NCI-H524 treated with DMSO at 0.1 percent for 48 hours (cell line): ENCODE measurements at places on chromosomes 2 and 18.

GRCh38 chr2:203706403-203706802 lies at the start of gene CD28:
TSS of gene CD28 (plus strand) at chr2:203706639. CDS start at chr2:203706697, 58 bp downstream.
- no peak for DNase-seq

GRCh38 chr2:27291865-27292264 lies 9.6 kb downstream of the TRIM54 start:
- DNase-seq: no peak

GRCh38 chr2:6211236-6211635 lies 519.1 kb downstream of the SOX11 start:
- no peak for DNase-seq

DNA sequence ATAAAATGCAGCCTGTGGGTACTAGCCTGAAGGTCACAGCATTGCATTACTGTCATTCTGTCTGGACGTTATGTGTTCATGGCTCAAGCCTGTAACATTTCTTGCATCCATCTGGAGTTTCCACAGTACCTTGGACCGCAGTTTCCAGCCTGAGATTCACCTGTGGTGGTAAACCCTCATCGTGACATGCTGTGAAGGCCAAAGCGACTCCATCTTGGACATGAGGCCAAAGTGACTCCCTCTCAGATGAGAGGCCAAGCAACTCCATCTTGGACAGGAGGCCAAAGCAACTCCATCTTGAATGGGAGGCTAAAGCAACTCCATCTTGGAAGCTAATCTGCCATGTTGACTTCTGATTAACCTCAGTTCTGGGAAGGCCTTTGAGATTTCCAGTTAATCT lies 257.7 kb upstream of the MYT1L start:
- no peak for DNase-seq

DNA sequence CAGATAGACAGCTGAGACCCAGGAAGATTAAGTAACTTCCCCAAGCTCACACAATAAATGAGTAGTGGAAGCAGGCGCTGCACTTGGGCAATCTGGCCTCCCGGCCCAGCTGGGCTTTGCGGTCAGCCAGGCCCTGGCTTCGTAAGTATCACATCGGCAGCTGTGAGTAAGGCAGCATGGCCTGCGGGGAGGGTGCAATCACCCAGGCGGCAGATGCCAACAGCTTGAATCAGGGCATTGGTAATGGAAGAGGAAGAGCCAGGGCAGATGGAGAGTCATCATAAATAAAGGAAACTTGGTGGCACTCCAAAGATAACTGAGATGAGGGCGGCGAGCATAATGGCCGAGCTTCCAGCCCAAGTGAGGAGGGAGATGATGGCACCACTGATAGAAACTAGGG lies 217.9 kb upstream of the PID1 start:
- peak; percentile 76 for DNase-seq

DNA sequence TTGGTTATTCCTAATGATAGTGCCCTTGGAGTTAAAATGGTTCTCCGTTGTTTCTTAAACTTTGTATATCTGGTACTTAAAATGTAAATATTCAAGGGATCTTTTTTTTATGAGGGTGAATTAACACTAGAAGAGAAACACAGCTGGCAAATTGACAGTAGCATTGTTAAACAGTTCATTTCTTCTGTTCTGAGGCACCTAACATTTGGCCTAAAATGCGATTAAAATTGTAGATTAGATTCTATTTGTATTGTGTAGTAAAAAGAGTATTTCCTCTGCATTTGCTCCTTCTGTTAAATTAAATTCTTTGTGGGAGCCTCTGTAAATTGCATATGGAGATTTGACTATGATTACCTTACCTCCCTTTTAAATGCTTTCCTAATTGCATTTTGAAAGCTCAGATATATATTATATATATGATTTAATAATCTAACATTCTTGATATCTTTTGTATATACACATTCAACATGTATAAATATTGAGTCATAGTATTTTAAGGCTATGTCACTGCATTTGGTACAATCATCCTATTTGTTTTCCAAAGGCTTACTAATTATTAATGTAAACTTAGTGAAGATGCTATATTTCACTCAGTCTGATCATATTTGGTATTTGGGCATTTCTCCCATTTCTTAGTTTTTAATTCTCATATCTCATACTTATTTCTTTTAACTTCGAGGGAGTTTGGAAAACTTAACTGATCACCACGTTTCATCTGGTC lies 124.4 kb downstream of the AGPS start:
- DNase-seq: no peak

DNA sequence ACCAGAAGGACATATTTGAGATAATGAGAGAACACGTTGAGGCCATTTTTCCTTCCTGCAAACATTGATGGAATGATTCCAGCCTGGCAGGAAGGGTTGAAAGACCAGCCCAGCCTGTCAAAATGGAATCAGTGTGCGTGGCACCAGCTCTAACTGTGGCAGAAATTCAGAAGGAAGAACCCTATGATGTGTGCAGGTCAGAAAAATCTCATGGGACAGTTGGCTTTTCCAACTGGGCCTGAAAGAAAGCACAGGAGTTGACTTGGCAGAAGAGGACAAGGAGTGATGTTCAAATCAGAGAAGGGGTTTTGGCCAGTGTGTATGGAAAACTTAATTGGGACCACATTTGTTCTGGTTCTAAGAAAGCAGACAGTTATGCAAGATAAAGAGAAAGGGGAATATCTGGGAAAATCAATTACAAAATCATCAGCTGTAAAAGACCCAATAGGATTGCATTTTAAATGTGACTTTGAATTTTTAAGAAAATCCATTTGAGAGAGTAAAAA lies 192.8 kb upstream of the PID1 start:
- no peak for DNase-seq

DNA sequence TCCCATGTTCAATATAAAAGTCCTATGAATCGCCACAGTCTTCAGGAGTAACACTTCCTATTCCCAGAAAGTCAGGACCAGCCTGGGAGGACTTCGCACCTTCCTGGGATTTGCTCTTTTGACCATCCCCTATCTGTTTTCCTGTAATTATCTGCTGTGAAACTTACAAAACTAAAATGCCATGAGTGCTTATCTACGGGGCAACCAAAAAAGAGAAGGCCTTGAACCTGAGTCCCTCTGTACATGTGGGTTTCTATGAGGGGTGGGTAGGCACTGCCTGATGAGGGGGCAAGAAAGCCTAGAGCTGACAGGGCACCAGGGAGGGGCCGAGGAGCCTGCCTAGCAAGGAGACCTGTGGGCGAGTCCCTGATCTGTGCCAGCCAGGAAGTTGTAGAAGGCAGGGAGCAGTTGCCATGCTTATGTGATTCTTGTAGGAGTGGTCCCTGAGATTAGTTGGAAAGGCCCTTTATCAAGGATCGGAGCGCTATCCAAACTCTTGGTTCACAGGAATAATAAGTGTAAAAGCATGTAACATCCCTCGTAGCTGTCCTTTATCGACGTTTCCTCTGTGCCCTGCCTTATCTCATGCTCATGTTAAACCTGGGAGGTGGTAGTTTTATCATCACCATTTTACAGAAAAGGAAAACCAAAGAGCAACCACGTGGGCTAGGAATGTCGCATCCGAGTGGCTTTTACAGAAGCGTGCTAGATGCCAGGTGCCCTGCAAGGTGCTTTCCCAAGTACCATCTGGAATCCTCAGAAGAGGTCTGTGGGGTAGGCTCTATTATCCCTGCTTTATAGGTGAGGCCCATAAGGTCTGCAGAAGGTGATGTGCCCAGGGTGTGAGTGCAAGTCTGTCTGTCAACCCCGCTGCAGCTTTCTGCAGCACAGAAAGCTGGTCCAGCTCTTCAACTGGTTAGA lies 111.8 kb downstream of the B3GNT2 start:
- DNase-seq: no peak

GRCh38 chr2:75846683-75847190 lies 136.0 kb upstream of the GCFC2 start:
- no peak for DNase-seq

DNA sequence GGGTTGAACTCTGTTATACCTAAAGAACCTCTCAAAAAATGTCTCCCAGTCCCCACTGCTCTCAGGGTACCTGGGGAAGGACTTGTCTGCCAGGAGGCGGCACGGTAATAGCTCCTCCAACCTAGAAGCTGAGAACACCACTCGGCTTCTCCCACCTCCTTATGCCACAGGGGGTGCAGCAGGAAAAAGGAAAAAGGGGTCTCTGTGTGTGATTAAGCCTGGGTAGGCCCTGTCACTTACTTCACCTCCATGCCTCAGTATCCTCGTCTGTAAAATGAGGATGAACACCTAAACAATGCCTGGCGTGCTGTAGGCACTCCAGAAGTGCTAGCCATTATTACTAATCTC lies 76.6 kb downstream of the EMX1 start:
- no peak for DNase-seq

- no peak for DNase-seq
These were observed 97.0 kb upstream of the NCK2 start for GRCh38 chr2:105647731-105648130.

- DNase-seq: no peak
These were observed 47.7 kb downstream of the ACKR3 start for GRCh38 chr2:236617221-236617737.

- DNase-seq: no peak
These were observed 86.5 kb downstream of the LRP2 start for GRCh38 chr2:169275696-169276444.

GRCh38 chr2:66437109-66437690 lies 2.3 kb downstream of the MEIS1 start:
- DNase-seq: no peak

GRCh38 chr2:11743366-11743765 lies 3.1 kb upstream of the LPIN1 start:
- no peak for DNase-seq

DNA sequence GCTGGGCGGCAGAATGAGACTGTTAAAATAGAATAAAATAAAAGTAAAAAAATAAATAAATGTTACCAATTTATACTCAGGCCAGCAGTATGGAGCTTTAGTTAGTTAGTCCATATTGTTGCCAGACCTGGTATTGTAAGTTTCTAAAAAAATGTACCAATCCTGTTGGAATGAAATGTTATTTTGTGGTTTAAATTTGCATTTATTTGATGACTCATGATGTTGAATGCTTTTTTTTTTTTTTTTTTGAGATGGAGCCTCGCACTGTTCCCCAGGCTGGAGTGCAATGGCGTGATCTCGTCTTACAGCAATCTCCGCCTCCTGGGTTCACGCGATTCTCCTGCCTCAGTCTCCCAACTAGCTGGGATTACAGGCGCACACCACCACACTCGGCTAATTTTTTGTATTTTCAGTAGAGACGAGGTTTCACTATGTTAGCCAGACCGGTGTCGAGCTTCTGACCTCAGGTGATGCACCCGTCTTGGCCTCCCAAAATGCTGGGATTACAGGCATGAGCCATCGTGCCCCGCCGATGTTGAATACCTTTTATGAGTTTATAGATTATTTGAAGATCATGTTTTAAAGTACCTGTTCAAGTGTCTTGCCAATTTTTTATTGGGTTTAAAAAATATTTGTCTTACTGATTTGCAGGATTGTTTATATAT lies 5.7 kb upstream of the PTPRN start:
- DNase-seq: no peak

GRCh38 chr2:86622519-86623042 lies 1.1 kb downstream of the RNF103 start:
- DNase-seq: no peak

GRCh38 chr2:10371441-10372196 lies 68.9 kb downstream of the HPCAL1 start:
- DNase-seq: no peak

- DNase-seq: no peak
These were observed 24.0 kb upstream of the ITGB6 start for GRCh38 chr2:160224060-160224459.

DNA sequence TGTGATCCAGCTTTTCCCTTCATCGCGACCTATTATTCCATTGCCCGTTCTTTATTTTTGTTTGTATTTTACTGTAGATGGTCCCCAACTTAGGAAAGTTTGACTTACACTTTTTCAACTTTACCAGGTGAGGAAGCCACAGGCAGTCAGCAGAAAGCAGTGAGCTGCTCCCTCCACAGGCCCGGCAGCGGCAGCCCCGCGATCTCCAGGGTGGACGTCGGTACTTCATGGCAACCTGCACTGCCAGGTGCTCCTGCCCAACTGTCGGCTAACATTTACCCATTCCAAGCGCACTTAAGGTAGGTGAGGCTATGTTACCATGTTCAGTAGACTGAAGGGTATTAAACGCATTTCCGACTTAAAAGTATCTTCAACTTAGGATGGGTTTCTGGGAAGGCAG lies 12.8 kb downstream of the ZNF516 start:
- DNase-seq: no peak

- no peak for DNase-seq
These were observed 43.6 kb downstream of the QPCT start for GRCh38 chr2:37388074-37388473.

GRCh38 chr2:189379287-189379630 lies 62.0 kb upstream of the WDR75 start:
- DNase-seq: no peak

- no peak for DNase-seq
These were observed 89.5 kb downstream of the ZFP36L2 start for GRCh38 chr2:43136876-43137275.

DNA sequence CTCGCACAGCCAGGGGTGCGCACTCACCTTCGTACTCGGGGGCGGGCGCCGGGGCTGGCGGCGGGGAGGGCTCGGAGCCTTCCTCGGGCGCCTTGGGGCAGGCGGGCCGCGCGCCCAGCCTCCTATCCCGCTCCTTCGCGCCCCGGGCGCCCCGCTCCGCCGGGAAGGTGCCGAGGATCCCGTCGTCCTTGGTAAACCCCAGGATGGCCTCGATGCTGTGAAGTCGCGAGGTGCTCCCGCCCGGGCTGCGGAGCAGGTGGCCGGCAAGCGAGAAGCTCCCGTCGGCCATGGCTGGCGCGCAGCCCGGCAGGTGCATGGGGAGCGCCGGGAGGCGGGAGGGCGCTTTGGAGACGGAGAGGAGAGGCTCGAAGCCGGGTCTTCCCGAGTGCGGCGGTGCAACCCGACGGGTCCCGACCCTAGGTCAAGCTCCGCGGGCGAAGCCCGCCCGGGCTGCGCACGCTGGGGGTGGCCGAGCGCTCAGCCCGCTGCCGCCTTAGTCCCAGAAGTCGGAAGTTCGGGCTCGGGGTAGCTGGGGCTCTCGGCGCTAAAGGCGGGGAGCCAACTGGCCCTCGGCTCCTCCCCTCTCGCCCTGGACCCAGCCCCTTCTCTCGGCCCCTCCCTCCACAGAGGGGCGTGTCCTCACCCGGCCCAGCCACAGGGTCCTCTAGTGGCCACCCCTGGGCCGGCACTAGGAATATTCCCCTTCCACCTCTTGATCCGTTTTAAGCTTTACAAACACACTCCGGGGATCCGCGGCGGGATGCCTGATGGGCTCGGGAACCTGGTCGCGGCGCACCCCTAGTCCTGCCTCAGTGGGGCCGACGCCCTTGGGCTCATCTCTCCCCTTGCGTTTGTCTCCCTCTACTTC lies at the start of gene RAX:
Gene RAX, minus strand, starts transcription at position 564 of the 868 bp plus-strand sequence. Its CDS starts 248 bp downstream, at position 316.
- DNase-seq: no peak

DNA sequence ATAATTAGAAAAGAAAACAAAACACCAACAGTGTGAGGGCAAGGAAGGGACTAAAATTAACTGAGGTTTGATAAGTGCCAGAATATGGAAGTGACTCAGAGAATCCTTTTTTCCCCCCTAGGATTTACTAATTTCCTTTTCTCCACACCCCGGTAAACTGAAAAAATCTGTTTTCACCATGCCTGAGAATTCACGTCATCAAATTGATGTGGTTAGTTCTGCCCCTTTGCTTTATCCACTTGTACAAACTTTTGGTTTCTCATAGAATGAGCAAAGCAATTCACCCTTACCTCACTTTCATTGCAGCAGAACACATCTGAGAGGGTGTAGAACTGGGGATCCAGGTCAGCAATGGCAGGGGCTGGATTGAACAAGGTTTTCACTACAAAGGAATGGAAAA lies 57.8 kb downstream of the RBKS start:
- no peak for DNase-seq

- DNase-seq: no peak
These were observed 756 bp upstream of the NAGK start for GRCh38 chr2:71067567-71068217.
